NCI-H1436 (cell line): ENCODE measurements at places on chromosomes 12 and 14.

DNA sequence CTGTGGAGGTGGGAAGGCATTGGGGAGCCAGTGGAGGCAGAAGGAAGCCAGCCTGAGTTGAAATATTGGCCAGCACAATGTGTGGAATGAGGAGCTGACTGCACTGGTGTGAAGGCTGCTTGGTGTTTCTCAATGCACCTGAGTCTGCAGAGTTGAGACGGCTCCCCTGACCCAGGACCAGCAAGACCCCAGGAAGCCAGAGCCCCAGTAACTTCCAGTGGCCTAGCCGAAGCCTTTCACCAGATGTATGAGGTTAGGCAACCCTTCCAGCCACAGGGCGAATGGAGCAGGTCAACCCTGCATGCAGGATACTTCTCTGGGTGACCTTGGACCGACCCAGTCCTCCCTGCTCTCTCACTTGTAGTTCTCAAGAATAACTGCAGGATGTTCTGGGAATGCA, 12.9 kb upstream of the KRT73 start:
- DNase-seq = no peak

- DNase-seq = no peak
These were observed 16.9 kb upstream of the FAM222A start for GRCh38 chr12:109696485-109697269.

DNA sequence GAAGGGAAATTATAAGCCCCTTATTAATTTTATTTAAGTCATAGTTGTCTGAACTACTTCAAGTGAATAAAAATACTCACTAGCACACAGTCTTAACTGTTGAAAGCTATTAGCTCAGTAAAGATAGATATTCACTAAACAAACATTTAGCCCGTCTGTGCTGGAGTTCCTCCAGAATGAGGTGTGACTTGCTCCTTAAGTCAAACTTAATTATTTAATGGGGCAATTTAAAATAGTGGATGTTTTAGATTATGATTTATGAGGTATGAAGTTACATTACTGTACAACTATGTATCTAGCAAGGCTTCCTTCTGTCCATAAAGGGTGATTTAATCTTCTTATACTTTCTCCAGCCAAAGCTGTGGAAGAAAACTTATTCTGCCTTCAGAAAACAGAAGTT, 414.0 kb upstream of the FLRT2 start:
- no peak for DNase-seq

DNA sequence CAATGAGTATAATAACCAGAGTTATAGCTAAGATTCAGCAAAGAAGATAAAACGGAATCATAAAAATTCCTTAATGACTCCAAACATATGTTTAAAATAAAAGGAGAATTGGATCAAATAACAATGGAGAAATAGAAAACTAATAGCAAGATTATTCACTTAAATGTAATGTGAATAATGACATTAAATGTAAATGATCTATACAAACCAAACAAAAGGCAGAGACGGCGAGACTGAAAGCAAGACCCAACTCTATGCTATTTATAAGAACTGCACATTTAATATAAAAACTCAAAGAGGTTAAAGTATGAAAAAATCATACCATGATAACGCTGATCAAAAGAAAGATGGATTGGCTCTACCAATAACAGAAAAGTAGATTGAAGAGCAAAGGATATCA, 3.9 kb upstream of the TSHR start:
- DNase-seq = no peak

DNA sequence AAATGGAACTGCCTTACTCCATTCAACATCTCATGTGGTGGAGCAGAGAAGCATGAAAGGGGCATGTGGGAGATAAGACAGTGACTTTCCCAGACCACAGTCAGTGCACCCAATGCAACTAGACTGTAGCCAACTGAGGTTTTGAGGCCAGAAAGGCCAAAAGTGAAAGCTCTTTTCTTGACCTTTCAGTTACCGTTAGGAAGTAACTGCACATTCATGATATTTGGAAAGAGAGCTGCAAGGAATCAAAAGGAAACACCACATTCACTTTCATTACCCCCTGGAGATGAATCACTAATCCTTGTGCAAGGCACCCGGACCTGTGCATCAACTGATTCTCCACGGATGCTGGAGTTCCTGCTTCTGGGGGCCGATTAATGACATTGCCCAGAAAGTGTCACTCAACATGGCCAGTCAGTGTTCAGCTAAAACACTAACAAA, 72.9 kb upstream of the ELK3 start:
- DNase-seq = no peak

DNA sequence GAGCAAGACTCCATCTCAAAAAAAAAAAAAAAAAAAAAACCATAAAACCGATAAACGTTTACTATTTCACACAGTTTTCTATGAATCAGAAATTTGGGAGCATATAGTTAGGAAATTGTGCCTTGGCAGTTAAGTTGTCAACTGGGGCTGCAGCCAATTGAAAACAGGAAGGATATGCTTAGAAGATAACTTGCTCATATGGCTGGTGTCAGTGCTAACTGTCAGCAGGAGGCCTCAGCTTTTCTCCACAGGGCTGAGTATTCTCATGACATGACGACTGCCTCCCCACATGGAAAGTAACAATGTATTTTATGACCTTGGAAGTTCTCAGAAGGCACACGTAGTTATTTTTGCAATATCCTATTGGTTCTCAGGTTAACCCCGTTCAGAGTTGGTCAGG, 29.6 kb upstream of the OR5AU1 start:
- DNase-seq = no peak

DNA sequence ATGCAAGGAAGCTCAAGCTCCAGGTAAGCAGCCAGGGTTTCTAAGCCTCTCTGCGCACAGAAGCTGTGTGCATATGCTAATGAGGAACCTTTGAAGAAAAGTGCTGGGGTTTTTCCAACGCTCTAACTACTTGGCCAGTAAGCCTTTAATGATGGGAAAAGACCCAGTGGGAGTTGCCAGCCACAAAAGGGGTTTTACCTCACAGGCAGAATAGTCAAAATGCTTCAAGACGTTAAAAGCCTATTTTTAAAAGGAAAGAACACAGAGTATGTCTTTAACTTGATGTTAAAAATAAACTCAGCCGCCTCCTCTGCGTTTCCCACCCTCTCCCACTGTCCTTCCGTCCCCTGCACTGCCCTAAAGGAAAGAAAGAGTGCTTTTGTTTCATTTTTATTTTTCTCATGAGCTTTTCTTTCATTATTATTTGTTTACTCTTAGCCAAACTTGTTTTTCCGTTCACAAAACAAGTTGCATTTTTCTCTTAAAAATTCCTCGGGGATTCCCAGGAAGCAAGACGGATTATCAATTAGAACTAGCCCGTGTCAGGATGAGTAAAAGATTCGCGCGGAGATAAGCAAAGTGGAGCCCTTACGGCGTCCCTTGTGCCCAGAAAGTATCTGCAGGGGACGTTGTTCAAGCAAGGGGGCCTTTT, 209.8 kb upstream of the NUDT4 start:
- no peak for DNase-seq

DNA sequence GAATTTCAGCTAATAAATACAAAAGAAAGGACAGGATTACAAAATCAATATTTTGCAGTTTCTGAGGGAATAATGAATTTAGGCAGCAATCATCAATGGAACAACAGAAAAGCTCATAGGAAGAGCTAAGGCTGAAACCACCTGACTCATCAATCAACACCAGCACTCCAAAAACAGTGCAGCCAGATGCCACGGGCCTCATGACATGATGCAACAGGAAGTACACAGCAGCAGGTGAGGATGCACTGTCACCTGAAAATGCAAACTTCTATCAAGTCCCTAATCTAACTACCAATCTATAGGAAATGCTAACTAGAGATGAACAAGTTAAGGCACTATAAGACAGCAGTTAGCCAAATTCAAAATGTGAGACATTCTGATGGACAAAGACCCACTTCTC, 21.7 kb downstream of the GNS start:
- DNase-seq = no peak

DNA sequence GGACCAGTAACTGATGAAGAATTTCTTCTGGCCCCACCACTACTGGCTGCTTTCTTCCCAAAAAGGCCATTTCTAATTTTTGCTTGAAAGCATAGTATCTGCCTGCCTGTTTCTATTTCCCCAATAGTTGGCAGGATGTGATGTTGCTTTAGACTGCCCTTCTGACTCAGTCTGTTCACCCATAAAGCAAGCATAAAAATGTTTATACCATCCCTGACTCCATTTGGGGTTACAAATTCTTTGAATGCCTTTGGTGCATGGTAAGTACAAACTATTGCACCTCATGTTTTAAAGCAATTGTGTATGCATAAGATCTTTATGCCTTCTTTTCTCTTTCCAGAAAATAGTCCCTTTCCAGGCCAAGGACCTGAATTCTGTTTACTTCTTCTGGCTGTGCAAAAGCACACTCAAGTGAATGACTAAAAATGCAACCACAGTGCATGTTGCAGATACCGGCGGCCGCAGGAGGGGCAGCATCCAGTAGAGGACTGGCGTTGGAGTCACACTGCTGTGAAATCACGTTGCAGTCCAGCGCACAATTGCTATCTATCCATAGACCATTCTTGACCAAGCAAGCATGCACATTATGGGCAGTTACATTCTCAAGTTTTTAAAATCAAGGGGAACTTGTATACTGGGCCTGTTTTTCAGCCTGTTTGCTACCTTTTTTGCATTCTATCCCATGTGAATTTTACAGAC, 82.4 kb downstream of the SLC5A8 start:
- no peak for DNase-seq

GRCh38 chr12:48866052-48866711, 512 bp upstream of the RND1 start:
- no peak for DNase-seq

GRCh38 chr12:95742586-95742985, 48.0 kb downstream of the NTN4 start:
- DNase-seq = no peak

DNA sequence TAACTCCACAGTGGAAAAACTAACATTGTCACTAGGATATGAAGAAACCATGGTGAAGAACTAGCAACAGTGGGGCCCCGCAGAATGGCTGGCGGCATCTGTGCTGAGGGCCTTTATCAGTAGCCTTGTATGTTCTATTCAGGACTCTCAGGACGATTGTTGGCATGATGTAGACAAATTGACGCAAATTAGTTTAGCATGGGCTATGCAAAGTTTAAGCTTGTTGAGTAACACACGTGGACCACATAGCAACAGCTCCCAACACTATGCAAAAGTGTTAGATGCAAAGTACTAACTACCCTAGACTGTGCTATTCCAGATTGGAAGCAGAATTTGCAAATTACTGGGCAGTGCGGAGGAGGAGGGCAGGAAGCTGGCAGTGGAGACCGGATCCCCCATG, 38.2 kb upstream of the TMEM263 start:
- DNase-seq = no peak

- no peak for DNase-seq
These were observed 154.7 kb downstream of the DACT1 start for GRCh38 chr14:58792416-58792815.

DNA sequence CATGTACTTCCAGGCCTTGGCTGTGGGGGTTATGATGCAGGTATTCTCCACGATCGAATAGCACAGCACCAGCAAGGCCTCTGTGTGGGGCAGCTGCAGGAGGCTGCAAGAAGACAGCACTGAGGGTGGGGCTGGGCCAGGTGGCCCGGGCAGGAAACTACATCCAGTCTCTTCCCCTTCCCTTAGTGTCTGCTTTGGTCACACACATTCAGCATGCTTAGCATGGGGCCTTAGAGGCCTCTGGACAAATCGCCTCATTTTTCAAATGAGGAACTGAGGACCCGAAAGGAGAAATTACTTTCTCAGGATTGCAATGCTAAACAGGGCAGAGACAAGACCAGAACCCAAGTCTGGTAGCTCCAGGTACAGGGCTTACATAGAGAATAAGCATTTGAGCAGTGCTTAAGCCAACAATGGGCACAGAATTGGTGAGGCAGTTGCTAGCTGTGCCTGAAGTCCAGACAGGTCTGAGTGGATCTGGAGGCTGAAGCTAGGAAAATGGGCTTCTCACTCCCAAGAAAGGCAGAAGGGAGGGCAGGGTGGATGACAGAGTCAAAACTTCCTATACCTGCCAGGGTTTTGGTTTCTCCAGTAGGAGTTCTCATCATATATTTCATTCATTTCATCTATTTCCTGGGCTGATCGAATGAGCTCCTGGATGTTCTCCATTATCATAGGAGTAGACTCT, 3.5 kb downstream of the ACRBP start:
- DNase-seq = no peak

- DNase-seq = no peak
These were observed 82.2 kb downstream of the CHST11 start for GRCh38 chr12:104538891-104539462.

DNA sequence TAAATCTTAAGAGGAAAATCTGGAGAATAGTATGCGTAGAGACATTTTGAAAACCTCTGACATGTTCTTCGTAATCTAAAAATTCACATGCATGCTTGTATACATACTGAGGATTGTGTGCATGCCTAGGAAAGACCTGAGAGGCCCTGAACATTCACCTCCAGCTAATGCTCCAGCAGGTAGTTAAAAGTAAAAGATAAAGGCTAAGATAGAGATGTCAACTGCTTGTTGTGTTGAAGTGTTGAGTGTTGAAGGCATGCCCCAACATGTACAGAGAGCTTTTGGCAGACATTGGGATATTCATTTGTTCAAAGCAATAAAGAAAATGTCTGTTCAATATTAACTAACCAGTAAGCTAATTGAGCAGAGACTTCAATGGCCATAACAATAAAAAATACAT, 118.6 kb upstream of the SYT1 start:
- peak; percentile 31 for DNase-seq
